NCI-H2029 (cell line): ENCODE measurements at places on chromosomes 2 and 18.

DNA sequence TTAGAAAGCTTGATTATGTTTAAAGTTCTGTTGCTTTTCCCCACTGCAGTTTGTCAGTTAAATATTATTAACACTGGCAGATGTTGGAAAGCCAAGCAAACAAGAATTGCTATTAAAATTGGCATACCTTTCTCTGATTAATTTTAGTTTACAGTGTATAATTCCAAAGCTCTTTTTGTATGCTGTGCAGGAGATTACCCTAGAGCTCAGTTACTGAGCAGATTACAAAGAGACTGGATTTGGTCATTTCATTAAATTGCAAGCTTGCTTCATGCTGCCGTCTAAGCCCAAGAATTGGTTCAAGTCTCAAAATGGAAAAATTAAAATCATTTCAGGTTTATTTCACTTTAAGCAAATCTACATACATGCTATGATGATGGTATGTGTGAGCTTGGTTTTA, 2.3 kb downstream of the ASAP2 start:
- DNase-seq, result no peak

DNA sequence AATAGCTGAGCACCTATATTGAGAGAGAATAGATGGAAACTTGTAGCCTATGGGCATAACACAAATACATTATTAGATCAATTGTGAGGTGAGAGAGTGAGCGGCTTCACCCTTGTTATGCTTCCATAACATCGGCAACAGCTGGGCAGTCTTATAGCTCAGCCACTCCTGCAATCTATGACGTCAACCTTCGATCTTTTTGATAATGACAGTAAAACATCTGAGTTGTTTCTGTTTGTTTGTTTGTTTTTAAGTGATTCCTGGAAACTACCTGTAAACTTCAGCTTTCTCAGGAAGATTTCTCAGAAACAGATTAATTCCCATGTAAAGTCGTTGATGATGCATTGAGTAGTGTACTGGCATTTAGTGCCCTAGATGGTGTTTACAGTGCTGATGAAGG, 90.0 kb downstream of the DSEL start:
- DNase-seq, result no peak

- no peak for DNase-seq
Measured at GRCh38 chr2:213220967-213221603, 63.2 kb upstream of the SPAG16 start.

DNA sequence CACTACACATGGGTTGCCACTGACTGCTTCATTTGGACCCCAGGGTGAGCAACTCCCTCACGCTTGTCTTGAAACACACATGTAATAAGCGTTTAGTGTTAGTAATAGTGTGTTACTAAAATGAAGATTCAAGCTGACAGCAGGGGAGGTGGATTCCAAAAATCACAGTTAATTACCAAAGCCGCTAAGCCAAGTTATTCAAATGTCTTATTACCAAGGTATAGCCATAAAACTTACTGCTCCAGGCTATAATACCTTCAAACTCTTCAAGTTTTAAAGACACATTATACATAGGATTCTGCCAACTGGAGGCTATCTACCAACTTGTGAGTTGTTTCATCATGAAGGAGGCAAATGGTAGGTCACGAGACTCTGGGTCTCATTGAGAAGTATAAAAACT, 2.9 kb downstream of the LPIN2 start:
- DNase-seq, result no peak

GRCh38 chr2:137992039-137992646, 27.9 kb downstream of the HNMT start:
- DNase-seq, result no peak

- no peak for DNase-seq
Measured at GRCh38 chr18:23136326-23137096, 1.2 kb downstream of the CABLES1 start.

GRCh38 chr18:22459491-22459890, 41.8 kb upstream of the CTAGE1 start:
- DNase-seq, result no peak

- DNase-seq, result no peak
Measured at GRCh38 chr18:34647251-34647650, 62.8 kb upstream of the DTNA start.

- DNase-seq, result no peak
Measured at GRCh38 chr2:12074126-12074844, 327.9 kb downstream of the LPIN1 start.

DNA sequence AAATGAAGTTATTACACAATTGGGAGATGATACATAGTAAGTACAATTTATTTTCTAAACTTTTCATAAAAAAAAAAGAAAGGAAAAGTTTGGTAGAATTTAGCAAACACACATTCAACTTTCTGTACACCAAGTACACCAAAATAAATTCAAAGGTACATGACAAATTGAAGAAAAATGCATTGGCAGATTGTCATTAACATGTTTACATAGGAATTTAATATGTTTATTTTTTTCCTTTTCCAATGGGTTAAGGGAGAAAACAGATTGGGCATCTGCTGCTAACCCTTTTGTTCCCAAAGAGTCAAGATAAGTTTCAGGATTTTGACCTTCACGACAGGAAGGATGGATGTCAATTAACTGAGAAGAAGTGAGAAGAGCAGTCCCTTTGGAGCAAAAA, 620.4 kb downstream of the XIRP2 start:
- no peak for DNase-seq

DNA sequence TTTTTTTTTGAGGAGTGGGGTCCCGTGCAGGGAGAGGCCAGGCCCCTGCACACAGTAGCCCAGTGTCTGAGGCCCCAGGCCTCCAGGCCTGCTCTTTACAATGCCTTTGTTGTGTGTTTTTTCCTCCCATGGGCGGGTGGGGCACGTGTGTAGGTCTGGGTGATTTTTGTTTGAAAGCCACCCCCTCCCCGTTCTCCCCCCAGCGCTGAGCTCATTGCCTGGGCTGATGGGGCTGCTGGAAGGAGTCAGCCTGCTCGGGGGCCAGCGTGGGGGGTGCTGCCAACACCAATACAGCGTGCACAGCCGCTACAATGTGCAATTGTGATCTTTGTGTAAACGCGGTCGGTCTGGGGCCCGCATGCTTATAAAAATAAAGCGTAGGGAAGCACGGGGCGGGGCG, 142.7 kb downstream of the DYSF start:
- no peak for DNase-seq

DNA sequence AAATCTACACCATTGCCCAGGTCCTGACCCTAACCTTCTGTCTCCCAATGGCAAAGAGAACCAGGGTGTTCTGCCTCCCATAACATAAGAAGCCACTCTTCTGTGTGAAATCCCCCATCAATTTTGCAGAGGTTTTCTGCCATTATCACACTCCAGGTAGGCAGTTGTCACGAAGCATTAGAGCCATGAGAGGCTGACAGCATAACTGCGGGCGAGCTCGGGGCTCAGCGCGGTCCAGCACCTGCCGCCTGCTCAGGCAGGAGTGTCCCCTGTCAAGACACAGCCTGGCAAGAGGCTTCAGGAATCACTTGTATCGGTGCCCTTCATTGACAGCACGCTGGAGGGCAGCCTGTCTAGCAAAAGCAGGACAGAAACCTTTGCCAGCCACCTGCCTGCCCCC, 251.2 kb downstream of the SATB2 start:
- DNase-seq, result no peak

- DNase-seq, result no peak
Measured at GRCh38 chr18:54260396-54261072, 8.8 kb upstream of the POLI start.

DNA sequence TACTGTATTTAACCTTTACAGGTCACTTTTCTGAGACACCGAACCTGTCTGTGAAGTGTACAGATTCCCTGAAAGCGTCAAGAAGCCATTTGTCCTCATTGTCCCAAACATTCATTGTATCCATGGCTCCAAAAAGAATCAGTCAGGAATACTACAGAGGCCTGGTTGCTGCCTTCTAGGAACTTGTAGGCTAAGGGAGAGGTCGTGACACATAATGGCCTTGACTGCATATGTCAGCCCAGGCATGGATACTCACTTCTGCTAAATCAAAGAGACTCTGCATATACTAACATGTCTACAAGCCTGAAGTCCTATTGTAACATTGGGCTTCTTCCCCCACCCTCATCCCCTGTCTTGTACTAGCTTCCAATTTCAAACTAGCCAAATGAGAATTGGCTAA, 40.2 kb downstream of the ONECUT2 start:
- DNase-seq, result no peak

DNA sequence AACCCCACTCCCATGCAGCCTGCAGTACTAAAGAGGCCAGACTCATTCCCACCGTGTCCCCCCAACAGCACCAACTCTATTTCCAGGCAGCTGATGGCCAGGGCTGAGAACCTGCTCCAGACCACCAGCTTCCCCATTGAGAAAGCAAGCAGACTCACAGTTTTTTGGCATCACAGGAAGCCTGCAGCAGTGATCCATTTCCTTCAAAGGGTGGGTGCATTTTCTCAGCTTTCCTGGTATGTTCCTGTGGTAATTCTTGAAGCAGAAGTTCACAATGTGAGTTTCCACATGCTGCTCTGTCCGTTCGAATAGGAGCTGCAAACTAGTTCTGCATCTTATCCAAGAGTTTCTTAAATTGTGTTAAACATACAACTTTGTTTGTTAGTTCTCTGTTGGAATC, 1249.6 kb upstream of the FAM98A start:
- DNase-seq, result no peak

DNA sequence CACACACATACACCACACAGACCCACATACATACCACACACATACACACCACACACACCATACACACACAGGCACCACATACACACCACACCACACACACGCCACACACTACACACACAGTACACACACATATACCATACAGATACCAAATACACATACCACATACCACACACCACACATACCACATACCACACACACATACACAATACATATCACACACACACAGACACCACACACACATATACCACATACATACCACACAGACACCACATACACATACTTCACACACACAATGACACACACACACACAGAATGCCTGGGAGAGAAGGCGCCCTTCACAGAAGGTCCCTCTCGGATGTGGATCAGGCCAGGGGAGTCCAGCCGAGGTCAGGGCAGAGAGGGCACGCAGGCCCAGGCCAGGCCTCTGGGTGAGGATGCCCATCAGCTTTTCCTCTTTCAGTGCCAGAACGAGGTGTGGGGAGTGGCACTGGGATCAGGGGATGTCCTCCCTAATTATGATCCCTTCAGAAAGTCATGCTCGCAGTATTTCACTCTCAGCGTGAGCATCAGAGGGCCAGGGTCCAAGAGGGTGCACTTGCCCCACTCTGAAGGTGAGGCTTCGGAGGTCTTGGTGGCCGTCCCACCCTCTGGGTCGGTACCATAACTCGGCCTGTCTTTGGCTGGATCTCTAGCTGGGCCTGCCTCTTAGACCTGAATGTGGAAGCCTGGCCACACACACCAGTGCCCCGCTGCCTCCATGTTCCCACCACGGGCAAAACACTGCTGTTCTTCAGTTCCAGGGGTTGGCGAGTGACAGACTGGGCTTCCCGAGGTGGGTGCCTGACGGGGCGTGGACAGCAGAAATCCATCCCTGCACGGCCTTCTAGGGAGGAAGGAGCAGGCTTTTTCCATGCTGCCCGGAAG, 70.6 kb upstream of the ODC1 start:
- DNase-seq, result no peak
